ENCODE measurements at places on chromosomes 6 and 20.

DNA sequence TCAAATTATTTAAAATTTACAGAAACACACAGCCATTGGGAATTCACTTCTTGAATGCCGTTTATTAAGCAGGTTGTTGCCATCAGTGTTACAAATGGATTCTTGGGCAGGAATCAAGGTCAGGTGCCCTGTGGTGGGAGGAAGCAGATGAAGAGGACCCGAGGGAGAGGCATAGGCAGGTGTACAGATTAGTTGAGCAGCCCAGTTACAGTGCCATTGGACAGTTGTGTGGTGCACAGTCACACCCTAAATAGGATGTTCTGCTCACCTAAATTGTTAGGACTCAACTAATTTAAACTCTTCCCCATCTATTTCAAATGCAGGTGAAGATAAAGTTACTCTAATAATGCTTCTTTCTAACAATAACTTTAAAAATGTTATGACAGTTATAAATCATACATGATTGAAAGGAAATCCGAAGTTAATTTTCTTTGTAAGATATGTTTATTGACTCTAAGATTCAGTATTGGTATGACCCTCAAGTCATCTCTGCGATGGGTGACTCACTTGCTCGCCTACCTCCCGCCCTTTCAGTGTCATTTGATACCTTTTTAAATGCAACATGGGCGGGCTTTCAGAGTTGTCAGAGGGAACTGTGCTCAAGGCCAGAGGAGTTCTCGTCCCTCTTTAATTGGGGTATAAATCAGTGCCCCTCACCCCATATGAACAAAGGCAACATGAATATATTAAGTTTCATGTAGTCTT, 35.1 kb downstream of the DSE start:
- DNase-seq = no peak

DNA sequence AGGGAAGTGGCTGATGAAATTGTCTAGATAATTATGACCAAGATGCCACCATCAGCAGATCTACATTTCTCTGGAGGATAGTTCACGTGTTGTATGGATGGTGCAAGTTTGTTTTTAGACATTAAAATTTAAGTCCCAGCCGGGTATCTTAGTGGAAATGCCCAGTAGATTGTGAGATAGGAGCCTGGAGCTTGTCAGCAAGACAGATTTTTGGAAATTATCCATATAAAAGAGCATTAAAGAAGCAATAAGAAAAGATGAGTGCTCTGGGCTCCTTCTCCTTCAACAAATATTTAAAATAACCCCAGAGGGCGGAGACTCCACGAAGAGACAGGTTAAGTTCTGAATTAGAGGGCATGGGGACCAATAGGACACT, 47.6 kb upstream of the SMLR1 start:
- no peak for DNase-seq

DNA sequence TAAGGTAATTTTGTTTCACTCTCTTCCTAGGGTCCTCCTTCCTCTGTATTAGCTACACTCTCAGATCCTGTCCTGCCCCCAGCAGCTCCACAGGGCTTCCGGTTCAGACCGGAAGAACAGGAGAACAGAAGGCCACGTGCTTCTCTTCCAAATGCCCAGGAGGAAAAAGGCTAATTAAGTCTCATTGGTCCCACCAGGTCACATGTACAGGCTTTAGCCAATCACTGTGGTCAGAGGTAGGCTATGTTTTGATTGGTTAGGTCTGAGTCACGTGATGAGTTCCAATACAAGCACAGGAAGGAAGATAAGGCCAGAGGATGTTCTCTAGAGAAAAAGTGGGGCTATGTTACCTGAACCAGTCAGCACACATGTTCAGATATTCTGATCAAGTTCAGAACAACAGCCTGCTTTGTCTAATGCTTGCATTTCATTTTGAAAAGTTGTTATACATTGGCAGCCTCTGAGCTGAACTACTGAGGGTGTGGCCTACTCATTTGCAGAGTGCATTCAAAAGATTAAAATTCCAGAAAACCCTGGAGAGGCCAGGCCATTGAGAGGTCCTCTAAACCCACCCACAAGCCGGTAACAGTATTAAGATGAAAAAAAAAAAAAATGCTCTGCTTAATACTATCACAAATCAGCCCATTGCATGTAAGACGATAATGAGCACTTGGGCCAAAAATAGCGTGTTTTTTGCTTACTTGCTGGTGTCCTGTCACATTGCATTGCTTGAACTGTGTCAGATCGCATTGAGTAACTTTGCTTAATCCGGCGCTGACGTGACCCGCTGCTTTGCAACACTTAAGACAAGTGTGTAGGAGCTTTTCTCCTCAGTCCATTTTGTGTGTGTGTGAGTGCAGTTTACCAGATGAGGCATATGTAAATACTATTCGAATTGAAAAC, 170.3 kb downstream of the TSHZ2 start:
- DNase-seq = no peak

- DNase-seq = no peak
Observed at GRCh38 chr6:102619585-102619984, 1226.1 kb downstream of the GRIK2 start.

GRCh38 chr6:141117874-141118273, 1014.9 kb upstream of the GJE1 start:
- no peak for DNase-seq

- DNase-seq = no peak
Observed at GRCh38 chr20:37837924-37838323, 65.0 kb upstream of the VSTM2L start.

GRCh38 chr20:32839982-32840285, 18.8 kb upstream of the EFCAB8 start:
- no peak for DNase-seq

DNA sequence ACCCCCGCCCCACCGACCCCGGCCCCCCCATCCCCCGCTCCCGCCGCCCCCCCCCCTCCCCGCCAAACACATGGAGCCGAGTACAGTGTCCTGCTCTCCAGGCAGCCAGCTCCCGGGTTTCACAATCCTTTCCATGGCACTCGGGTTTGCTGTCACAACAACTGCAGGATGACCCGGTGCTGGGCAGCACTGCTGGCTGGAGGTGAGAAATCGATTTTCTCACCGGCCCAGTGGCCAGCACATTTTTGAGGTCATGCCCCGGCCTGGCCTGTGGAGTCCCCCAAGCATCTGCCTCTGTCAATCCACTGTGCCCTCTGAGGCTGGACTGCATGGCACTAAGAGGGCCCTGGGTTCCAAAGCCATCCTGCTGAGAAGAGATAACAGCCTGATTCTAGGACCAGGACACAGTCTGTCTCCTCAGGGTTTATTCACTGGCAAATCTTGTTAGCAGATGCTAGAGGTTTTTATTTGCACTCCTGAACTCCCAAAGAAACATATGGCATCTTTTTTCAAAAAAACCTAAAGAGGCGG, 129.5 kb downstream of the NFATC2 start:
- no peak for DNase-seq

- DNase-seq = no peak
Observed at GRCh38 chr20:41232973-41233926, 84.3 kb downstream of the ZHX3 start.

- DNase-seq = no peak
Observed at GRCh38 chr6:20332441-20333006, 69.2 kb upstream of the E2F3 start.

- DNase-seq = peak; percentile 65
Observed at GRCh38 chr20:36607586-36608387, 2.2 kb downstream of the RAB5IF start.

GRCh38 chr20:39518654-39519053, 556.5 kb downstream of the DHX35 start:
- DNase-seq = no peak

DNA sequence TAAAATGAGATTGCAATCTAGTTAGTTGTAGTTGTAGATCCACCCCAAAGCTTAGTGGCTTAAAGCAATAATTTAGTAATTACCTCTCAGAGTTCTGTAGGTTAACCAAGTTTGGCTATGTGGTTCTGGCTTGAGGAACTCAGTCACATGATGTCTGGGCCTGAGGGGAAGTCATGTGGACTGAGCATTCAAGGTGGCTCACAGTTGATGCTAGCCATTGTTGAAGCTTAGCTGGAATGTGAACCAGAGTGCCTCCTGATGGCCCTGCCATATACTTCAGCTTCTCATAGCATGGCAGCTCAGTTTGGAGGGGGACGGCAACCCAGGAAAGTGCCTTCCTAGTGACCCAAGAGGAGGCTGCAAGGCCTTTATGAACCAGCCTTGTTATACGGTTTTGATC, 263.2 kb upstream of the RNF217 start:
- no peak for DNase-seq

- no peak for DNase-seq
Observed at GRCh38 chr6:24704468-24704867, 14.5 kb downstream of the C6orf62 start.

GRCh38 chr20:11329271-11329670, 588.4 kb upstream of the BTBD3 start:
- DNase-seq = no peak

GRCh38 chr6:132247381-132248159, 153.7 kb downstream of the MOXD1 start:
- no peak for DNase-seq

DNA sequence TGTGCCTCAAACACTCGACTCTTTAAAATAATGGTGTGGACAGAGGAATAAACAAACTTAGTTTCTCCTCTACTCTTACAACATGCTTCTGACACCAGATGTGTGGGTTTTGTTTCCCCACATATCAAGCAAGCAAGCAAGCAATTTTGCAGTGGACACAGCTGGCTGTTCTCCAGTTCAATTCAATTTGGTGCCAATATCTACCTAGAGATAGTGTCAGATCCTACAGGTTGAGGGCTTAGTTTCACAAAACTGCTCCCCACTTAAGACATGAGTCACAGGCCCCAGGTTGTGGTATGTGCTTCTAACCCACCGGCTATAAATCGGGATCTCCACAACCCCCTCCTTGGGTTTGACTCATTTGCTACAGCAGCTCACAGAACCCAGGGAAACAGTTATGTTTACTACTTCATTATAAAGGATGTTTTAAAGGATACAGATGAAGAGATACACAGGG, 131.4 kb upstream of the TRAF3IP2 start:
- DNase-seq = no peak

- DNase-seq = no peak
Observed at GRCh38 chr20:37649676-37650370, 44.0 kb upstream of the CTNNBL1 start.

DNA sequence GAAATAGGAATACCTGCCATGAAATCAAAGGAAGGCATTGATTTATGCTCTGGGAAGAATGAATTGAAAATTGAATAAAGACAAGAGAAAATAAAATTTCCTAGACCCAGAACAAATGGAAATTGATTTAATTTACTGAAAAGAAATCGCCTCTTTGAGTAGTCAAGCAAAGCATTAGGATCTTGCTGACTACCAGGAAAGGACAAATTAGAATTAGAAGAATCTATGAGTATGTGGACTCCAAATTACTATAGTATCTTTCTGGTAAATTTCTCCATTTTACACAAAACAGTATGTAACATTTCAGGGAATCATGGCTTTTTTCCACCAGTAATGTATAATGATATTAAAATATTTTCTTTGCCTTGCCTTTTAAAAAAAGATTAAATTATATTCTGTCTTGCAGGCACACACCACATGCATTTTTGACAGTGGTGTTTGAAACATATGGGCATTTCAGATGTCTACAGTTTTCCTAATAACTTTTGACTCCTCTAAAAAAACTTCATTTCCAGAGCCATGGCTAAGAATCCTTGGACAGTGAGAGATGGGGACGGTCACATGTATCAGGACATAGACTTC, 768.7 kb upstream of the NRSN1 start:
- DNase-seq = no peak

DNA sequence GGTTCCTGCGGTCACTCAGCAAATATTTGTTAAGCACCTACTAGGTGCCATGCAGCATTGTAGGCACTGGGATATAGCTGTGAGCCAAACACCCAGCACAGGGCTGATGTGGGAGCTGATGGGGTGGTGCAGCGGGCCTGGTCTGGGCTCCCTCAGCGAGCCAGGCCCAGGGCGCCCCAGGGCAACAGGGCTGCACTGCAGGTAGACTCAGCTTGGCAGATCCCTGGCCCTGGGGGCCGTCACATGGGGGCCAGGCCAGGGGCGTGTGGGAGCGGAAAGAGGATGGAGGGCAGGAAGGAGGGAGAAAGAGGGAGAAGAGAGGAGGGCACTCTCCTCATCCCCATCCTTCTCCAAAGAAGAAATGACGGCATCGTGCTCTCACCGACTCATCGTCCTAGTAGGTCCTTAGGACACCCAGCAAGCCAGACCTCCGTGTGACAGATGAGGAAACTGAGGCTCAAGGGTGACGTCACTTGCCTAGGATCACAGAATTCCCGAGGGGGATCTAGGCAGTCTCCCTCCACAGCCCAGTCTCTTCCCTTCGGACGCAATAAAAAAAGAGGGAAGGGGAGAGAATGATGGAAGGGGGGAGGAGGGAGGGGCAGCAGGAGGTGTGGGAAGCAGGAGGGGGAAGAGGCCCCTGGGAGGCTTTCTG, 53.3 kb downstream of the RBM38 start:
- DNase-seq = no peak

DNA sequence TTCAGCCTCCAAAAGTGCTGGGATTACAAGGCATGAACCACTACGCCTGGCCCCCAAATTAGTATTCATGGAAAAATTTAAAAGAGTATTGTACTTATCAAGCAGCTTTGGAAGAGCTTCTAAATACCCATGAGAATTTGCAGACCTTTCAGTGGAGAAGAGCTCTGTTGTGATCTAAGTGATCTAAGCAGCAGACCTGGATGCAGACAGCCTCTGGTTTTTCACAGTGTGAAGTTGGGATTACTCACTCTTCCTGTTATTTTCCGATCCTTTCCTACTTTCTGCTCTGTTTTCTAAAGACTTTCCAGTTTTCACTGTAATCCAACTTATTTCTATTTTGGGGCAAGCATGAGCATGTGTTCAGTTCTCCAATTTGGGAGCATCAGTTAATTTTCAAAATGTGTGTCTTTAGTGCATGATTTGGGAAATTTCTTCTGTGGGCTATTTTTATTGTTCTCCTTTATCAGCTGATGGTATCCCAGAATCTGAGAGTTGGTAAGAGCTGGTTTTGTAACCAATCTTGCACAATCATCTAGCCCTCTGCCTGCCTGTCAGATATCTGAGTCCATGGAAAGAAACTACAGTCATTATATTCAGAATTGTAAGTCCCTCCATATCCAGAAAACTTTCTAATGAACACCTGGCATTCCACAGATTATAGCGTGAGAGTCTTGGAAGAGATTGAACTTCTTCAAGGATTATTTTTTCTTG, 207.7 kb upstream of the DTNBP1 start:
- DNase-seq = no peak

- no peak for DNase-seq
Observed at GRCh38 chr20:8994045-8994444, 74.8 kb upstream of the PLCB4 start.

GRCh38 chr20:3051385-3052019, 5.7 kb downstream of the MRPS26 start:
- no peak for DNase-seq

GRCh38 chr20:33663161-33664084, 1.3 kb downstream of the C20orf144 start:
- DNase-seq = peak; percentile 86

DNA sequence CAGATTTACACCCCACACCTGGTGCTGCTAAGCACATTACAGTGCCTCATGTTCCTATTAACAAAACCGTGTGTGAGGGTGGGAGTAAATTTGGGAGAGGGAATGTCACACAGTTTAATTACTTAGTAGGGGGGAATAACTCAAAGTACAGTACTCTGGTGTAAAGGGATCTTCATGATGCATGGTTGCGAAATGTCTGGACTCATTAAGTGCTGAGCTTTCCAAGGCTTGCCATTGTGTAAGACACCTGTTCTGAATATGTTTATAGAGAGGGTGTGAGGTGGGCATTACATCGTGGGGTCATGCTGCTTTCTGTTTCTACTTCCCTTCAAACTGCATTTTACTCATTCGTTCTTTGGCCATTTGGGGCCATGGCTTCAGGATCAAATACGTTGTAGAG, 181.2 kb downstream of the ADGRG6 start:
- no peak for DNase-seq
